Cardiac muscle cell (in vitro differentiated cells and primary cell): ENCODE measurements at places on chromosomes 16 and 17. TPM values are rescaled to one million over a fixed set of nuclear protein-coding genes. Genes with fewer than 3 reads are reported as not detected.

- DNase-seq, result no peak
Measured at GRCh38 chr16:6297666-6298410, 1034.8 kb upstream of the RBFOX1 start.

- no peak for DNase-seq
Measured at GRCh38 chr17:4837471-4838308, 4.5 kb downstream of the MINK1 start.

GRCh38 chr17:60371818-60372510, 20.0 kb downstream of the USP32 start:
- DNase-seq, result no peak

DNA sequence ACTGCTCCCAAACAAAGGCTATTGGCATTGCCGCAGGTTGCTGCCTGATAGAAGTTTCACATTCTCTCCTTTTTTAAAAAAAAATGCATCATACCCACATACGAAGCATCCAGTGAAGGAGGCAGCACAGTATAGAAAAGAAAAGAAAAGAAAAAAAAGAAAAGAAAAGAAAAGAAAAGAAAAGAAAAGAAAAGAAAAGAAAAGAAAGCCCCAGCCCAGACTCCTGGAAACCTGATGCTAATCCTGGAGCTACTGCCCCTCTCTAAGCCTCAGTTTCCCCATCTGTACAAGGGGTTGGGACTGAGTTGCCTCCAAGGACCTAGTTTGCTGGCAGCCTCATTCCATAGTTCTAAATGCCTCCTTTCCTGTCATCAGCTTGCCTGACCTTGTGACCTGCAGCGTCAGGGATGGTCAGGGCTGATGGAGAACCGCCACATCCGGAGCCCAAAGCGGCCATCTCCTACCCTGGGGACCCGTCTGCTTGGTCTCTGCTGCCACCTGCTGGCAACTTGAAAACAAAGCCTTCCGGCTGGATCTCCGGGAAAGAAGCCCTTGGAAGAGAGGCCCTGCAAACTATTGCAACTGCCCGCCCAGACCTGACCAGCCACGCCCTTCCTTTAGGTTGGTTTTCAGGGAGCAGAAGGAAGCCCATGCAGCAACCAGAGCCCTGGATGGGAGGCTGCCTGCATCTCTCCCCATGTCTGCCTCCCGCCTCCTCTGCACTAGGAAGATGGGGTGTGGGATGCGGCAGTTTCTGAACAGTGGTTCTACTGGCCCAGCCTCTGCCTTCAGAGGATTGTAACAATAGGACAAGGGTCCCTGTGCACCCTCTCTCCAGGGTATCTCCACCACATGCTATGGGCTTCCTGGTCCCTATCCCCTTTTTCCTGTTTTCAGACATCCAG, 13.0 kb downstream of the AIPL1 start:
- peak; percentile 80 for DNase-seq

DNA sequence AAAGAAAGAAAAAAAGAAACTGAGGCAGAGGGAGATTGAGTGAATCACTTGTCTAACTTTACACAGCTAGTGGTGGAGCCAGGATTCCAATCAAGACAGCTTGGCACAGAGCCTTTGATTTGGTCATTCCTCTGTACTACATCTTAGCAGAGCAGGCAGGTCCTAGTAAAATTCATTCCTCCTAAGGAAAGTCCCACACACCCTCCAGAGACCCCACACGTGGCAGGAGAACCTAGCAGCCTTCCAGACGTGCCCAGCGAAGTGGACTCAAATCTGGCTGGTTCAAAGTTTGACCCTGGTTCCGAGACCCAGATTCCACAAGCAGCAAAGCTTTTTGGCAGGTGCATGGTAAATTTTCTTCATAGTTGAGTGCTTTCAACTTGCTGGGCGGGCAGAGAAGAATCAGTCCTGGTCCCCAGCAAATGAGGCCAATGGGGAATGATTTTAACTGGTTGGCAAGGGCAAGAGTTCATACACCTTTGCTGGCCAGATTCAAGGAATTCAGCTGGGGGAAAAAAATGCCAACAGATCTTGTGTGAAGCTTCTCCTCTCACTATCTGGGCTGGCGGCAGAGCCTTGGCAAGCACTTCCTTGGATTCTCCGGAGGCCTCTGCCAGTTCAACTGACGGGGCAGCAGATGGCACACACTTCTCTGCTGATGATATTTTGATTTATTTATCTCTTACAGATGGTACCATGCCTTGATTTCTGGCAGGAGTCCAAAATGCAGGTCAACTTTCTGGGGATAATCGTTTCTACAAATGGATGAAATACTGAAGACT, 82.4 kb downstream of the GSG1L start:
- no peak for DNase-seq

DNA sequence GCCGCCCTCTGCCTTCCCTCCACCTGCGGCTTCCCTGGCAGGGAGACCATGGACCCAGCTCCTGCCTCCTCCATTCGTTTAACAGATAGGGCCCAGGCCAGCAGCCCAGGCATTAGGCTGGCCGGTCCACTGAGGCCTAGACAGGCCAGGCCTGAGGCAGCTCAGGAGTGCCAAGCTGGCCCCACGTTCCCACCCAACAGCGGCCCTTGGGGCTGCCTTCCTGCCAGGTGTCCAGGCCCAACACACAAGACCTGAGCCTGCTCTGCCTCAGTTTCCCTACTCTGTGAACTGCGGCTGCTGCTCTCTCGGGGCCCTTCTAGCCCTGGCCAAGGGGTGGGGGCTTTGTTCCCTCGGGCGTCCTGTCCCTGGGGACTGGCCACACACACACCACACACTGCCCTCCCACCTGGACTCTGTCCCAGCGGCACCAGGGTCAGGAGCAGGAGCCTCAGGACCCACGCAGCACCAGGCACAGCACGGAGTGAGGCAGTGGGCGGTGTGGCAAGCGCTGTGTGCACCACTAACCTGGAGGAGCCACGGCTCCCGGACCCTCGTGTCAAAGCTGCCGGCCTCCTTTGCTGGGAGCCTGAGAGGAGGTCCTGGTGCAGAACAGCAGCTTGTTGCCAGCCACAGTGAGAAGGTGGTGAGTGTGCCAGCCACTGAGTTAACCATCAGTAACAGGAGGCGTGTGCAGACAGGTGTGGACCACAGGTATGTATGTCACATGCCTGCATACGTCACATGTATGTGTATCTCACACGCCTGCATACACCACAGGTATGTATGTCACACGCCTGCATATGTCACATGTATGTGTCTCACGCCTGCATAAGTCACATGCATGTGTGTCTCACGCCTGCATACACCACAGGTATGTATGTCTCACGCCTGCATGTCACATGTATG, 14.6 kb upstream of the CDH15 start:
- no peak for DNase-seq

DNA sequence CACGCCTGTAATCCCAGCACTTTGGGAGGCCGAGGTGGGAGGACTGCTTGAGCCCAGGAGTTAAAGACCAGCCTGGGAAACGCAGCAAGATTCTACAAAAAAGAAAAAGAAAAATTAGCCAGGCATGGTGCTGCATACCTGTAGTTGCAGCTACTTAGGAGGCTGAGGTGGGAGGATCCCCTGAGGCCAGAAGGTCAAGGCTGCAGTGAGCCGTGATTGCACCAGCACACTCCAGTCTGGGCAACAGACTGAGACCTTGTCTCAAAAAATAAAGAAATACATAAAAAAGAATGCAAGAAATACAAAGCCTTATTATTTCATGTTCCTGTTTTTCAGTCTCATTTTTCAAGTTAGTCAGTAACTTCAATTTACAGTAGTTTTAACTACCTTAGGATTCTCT, 5.9 kb upstream of the CNOT1 start:
- DNase-seq, result no peak

DNA sequence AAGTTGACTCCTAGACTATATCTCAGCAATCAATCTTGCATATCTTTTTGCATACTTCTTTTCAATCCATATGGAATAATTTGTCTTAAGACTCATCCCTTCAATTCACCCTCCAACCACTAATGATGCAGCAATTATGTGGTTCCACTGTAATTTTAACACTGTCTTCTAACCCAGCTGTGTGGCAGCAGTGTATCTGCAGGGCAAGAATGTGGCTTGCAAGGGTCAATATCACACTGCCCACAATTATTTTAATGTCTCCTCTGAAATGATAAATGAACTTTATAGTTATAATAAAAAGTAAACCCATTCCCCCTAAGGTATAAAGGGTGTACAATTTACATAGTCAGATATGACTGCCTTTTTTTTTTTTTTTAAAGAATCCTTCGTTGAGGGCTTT, 48.6 kb downstream of the FTO start:
- DNase-seq, result no peak

GRCh38 chr16:68232335-68232734, 3.6 kb downstream of the ESRP2 start:
- DNase-seq, result no peak

DNA sequence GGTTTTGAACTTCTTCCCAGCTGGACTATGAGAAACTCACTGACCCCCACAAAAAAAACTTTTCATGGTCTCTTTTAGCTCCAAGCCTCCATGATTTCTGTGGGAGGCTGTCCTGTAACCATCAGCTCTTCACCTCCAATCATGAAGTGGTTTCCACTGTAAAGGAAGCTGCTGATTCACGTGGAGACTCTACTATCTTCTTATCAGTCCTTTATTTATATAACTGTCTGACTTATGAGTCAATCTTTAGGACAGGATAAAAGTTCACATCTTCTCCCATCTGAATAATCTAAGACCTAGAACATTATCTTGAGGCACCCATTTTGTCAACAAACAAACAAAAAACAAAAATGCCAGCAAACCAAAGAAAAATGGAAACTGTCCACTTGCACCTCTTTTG, 409.9 kb downstream of the SLC39A11 start:
- no peak for DNase-seq

DNA sequence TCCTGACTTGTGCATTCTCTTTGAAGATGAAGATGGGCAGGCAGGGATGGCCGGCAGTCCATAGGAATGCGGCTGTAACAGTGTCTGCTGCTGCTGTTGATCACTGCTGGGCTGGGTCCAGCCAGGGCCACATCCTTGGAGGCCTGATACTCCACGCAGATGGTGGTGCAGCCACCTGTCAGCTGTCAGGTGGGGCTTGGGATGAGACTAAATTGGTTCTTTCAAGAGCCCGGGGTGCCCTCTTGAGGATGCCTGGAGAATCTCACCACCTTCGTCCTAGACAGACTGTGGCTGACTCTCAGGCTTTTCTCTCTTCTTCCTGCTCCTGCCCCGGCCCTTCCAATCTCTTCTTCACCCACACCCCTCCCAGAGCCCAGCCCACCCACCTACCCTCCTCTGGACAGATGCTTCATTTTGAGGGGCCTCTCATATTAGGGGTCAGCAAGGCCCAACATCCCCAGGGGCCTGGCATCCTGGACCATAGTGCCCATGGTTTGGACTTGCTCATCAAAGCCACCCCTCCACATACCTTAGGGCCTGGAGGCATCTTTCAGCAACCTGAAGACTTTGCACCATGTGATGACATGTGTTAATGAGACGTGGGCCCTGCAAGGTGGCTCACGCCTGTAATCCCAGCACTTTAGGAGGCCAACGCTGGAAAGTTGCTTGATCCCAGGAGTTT, 19.1 kb downstream of the OSBPL7 start:
- DNase-seq, result peak; percentile 70

- no peak for DNase-seq
Measured at GRCh38 chr17:75228847-75229246, 23.4 kb downstream of the NUP85 start.

DNA sequence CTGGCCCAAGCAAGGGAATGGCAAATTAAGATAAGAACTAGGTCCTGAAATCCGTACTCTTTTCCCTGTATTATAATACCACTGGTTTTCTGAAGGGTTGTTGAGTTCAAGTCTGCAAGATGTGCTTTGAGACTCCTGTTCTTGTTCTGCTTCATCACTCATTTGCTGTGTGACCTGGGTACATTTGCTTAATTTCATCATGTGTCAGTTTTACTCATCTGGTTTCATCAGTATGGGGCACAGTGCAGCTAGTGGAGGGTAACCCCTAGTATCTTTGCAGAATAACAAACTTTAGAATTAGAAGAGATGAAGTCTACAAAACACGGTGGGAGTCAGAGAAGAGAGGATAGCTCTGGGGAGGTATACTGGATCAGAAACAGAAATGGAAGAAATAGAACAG, 21.9 kb upstream of the EFCAB13 start:
- no peak for DNase-seq

DNA sequence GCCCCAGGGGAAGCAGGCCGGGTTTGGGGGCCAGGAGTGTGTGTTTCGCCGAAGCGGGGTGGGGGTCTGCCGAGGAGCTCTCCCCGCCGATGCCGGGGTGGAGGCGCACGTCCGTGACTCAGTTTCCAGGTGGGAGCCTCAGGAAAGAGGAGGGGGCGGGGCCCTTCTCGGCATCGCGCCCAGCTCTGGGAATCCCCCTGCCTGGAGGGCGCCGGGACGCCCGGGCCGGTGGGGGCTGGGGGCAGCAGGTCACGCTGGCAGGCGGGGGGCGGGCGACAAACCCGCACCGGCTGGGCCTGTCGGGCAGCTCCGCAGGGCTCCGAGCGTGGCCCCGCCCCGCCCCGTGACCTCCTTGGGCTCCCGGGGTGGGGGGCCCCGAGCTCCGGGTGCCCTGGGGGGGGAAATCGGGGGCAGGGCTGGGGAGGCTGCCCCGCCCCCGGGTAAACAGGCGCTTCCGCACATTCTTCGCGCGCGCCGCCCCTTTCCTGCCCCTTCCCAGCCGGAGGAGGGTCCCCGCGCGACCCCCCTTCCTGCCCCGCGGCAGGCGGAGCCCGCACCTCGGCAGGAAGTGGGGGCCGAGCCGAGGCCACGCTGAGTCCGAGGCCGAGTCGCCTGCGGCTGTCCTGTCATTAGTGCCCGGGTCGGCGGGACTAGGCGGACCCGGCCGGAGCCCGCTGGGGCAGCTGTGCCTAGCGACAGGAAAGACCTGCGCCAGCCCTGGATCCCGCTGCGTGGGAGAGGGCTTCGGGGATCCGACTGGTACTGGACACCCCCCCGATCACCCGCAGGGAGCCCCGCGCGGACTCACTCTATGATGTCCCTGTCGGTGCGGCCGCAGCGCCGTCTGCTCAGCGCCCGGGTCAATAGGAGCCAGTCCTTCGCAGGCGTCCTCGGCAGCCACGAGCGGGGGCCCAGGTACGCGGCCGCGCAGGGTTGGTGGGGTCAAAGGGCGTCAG, 9.3 kb downstream of the RIPOR1 start:
- peak; percentile 61 for DNase-seq

RGS11 gene
- 6.6 and 14.8 TPM in 2 replicates for total RNA-seq

GJD3 gene
- 0.48 and 1.7 TPM in 2 replicates for total RNA-seq

GNPTG gene
- total RNA-seq, result 60.3 and 62.7 TPM in 2 replicates

NPIPB9 gene
- 1.2 and 1.5 TPM in 2 replicates for total RNA-seq

KRTAP2-1 gene
- not detected in 2 replicates for total RNA-seq
